ENCODE measurements at places on chromosomes 16 and 17.

DNA sequence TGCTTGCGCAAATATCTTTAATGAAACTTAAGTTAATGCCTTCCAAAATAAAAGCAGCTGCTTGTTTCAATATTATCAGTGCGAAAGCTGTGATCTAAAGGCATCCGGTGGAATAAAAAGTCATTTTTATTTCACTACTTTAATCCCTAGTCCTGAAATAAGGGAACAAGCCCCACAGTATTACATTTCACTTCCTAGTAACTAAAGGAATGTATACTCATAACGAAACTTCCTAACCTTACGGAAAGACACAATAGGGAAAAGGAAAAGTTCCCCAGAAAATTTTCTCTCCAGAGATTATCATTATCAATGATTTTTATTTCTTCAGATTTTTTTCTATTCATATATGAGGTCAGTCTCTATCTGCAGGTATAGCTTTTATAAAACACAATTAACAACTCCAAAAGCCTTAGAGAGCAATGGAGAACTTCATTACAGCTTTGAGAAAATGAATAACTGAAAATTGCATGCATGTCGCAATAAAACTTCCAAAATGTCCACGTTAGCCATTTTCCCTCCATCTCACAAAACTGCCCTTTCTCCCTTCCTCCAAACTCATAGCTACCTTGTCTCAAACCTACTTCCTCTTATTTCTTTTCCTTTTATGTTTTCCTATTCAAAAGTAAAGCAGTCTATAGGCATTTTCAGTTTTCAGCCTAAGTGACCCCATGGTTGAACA, 154.3 kb upstream of the MED13 start:
- DNase-seq, result no peak

GRCh38 chr17:77840513-77841165, 117.9 kb upstream of the TNRC6C start:
- no peak for DNase-seq

DNA sequence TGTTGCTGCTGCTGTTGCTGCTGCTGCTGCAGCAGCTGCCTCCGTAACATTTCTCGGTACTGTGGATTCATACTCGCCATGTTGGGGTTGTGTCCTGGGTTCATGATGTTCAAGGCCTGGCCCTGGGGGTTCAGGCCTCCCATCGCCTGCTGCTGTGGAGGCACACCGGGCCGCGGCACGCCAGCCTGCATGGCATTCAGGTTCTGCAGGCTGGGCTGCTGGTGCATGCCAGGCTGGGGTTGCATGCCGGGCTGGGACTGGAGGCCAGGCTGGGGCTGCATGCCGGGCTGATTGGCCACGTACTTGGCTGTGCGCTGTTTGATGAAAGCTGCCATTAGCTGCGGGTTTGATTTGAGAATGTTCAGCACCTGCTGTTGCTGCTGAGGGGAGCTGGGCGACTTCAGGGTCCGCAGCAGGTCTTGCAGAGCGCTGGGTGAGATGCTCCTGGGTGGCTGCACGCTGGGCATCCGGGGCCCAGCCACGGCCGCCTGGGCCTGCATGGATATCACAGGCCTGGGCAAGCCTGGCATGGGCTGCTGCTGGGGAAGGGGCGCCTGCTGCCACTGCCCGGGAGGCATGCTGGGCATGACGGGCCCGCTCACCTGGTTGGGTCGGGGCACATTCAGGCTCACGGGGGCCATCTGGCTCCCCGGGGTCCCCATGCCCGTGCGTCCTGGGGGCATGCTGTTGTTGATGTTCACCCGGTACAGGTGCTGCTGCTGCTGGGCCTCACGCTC, 11.3 kb upstream of the TRAP1 start:
- no peak for DNase-seq

DNA sequence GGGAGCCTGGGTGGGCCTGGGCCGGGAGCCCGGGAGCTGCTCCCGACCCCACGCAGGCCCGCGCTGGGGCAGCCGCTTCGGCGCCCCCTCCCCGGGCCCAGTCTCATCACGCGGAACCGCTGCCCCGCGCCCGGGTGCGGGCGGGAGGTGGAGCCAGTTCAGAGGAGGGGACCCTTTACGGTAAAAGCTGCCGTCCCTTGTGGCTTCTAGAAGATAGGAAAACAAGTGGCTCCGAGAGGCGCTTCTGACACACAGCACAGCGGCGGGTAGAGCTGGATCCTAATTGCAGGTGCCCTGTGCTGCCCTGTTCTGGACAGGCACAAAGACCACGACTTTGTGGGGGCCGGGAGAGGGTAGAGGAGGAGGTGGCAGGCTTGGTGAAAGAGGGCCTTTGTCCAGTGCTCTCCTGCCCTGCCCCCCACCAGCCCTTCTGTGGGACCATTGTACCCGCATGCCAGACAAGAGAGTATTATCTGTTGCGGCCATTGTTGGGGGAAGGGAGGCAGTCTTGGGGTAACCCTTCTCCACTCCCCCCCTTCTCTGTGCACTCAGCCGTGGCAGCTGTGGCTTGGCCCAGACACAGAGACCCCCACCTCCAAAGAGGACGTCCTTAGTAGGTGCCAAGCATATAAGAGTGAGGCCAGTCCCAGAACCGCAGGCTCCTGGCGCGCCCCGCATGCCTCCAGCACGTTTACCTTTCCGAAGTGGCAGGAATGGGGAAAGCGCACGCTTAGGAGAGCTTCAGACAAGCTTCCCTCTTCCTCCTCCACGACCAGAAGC, 736 bp downstream of the CNP start:
- DNase-seq, result peak; percentile 7

DNA sequence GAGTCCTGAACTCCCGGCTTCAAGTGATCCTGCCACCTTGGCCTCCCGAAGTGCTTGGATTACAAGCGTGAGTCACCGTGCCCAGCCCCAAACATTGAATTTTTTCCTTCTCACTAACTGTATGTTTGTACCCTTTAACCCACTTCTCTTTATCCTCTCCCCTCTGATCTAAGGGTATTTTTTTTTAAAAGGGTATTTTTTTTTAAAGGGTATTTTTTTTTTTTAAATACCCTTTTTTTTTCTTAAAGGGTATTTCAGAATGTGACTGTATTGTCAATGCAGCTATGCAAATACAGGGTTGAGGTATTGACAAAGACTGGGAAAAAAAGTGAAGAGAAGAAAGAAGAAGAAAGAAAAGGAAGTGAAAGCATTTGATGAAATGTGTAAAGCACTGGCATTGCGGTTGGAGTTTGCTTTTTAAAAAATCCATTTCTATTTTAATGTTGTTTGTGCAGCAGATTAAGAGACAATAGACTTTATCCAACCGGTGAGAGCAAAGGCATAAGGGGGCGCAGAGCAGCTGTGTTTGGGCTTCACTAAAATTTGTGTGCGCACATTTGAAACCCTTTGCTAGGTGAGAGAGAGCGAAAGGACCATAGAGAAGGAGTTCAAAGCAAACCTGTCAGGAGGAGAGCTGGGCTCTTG, 42.4 kb downstream of the SYT17 start:
- DNase-seq, result no peak

DNA sequence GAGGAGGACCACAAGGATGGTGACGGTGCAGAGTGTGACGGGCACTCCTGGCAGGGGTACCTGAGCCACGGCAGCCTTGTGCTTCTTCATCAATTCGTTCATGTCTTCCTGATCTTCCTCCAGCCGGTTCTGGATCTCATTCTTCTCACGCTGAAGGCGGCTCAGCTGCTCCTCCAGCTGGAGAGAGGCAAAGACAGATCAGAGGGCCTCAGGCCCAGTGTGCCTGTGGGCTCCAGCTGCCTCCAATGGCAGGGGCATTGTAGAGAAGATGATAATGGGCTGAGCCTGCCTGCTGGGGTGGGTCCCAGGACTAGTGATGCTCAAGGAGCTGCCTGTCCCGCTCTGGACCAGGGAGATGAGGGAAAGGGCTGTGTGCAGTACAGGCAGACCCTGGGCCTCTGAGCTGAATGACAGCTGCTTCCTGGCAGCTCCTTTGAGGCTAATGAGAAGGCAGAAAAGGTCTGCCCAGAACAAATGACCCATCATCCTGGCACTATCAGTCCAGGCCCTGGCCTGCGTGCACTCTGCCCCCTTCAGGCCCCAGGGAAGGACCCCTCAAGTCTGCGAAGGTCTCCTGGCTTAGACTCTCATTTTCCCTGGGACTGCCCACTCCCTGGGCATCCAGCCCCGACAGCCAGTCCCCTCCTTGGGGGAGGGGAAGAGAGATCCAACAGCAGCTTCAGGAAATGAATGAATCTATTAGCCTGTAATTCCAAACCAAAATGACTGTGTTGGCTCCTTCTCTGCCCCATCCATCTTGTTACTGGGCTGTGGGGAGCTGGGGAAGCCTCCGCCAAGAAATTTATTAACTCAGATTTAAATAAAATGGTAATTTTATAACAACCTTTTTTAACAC, 48.0 kb downstream of the PIPOX start:
- DNase-seq, result no peak

DNA sequence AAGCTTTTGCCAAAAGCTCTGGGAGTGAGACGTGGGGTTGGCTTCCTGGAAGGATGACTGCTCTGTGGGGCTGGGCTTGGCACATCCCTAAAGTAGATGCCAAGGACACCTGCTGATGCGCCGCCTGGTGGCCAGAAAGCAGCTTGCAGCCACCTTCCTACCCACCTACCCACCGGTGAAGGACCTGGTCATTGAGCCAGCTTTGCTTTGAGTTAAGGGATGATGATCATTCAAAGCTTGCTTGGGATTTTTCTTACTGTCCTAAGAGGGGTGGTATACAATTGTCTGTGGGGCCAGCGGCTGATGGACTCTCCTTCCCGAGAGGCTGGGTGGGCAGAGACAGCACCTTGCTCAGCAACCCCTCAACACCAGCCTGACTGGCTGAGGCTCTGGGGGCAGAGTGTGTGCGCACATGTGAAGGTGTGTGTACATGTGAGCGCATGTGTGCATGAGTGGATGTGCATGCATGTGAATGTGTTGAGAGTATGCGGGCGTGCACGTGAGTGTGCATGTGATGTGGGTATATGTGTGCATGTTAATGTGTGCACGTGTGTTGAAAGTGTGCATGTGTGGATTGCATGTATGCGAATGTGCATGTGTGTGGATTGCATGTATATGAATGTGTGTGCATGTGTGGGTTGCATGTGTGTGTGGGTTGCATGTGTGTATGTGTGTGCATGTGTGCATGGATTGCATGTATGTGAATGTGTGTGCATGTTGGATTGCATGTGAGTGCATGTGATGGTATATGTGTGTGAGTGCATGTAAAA, 18.6 kb downstream of the C1QTNF1 start:
- DNase-seq, result peak; percentile 41

- DNase-seq, result no peak
These were observed 13.8 kb downstream of the ENGASE start for GRCh38 chr17:79088247-79088996.

- no peak for DNase-seq
These were observed 9.7 kb upstream of the ARL2BP start for GRCh38 chr16:57235128-57236021.

- DNase-seq, result no peak
These were observed at the start of gene MYL11 for GRCh38 chr16:30374538-30374937. Gene MYL11, plus strand, starts transcription at chr16:30374802. Its CDS starts 56 bp downstream, at chr16:30374858.

DNA sequence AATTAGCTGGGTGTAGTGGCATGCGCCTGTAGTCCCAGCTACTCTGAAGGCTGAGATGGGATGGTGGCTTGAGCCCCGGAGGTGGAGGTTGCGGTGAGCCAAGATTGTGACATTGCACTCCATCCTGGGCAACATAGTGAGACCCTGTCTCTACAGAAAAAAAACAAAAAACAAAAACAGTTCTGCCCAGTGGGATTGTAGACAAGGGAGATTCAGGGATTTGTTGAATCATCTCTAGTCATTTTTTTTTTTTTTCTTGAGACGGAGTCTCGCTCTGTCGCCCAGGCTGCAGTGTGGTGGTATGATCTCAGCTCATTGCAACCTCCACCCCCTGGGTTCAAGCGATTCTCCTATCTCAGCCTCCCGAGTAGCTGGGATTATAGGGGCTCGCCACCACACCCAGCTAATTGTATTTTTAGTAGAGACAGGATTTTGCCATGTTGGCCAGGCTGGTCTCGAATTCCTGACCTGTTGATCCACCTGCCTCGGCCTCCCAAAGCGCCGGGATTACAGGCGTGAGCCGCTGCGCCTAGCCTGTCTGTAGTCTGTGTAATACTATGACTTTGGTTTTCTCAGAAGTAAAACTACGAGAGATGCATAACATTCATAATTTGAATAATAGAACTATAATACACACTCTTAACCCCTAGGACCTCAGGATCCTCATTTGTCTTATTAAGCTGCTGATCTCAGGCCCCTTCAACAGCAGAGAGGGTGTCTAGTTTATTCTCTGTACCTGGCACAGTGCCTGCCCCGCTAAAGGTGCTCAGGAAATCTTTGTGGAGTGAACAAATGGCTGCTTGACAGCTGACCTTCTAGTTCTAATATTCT, 1.4 kb downstream of the TEN1 start:
- no peak for DNase-seq

- no peak for DNase-seq
These were observed 35.3 kb downstream of the FAM20A start for GRCh38 chr17:68565661-68566441.

DNA sequence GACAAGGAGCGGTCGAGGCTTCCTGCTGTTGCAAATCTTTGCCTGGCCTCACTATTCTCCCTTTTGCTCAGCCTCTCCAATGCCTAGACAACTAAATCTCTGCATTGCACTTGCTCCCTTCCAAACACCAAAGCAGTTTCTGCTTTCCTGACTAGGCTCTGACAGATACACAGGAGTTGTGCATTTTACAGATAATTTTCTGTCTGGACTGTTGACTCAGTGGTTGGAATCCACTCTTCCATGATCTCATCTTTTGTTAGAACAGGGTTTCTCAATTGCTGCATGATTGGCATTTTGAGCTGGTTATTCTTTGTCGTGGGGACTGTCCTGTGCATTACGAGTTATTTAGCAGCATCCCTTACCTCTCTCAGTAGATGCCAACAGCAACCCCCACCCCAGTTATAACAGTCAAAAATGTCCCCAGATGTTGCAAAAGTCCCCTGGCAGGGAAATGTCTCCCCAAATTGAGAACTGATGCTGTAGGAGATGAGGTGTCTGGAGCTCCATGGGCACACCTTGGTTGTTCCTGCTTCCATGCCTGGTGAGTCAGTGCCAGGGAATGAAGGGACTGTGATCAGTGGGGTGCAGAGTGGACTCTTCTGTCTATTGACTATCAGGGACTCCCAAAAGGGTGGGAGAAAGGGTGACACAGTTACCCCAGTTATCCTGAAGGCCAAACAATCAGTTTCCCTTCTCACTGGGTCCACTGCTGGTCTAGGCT, 557.4 kb upstream of the PSMD7 start:
- DNase-seq, result no peak

Measured in stimulated activated CD8-positive, alpha-beta memory T cell treated with anti-CD3 and anti-CD28 coated beads, Interleukin-2, amount 100 ng/mL, for 1 hour (primary cell).